HFFc6 (cell line): ENCODE measurements at places on chromosomes 3 and 15.

DNA sequence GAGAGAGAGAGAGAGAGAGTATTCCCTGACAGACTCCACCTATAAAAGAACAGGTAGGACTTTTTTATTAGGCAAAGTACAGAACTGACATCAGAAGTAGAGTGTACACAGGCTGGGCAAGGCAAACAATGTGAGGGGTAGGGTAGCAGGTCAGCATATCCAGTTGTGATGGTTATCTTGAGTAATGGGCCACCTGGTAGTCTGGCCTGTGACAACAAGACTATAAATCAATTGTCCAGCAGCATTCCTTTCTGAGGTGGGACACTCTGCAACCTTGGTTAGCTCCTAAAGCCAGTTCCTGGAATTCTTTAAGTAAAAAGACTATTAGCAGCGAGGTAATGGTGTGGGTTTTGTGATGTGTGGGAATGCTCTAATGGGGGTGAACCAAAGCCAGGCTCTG lies 14.9 kb upstream of the TMCC1 start:
- no peak for DNase-seq

- DNase-seq, result no peak
These were observed 71.1 kb upstream of the FLNB start for GRCh38 chr3:57937092-57937491.

GRCh38 chr3:149703466-149703865 lies 45.6 kb upstream of the WWTR1 start:
- no peak for DNase-seq

DNA sequence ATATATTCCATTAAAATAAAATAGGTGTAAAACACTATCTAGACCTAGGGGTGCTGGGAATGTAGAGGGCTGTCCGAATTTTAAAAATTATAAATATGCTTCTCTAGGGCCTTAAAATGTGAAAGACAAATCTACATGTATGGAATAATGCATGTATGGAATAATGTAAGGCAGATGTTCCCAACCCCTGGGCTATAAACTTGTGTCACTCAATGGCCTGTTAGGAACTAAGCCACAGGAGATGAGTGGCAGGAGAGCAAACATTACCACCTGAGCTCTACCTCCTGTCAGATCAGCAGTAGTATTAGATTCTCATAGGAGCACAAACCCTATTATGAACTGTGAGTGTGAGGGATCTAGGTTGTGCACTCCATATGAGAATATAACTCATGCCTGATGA lies 482.6 kb upstream of the TGFBR2 start:
- DNase-seq, result no peak

GRCh38 chr15:55282284-55282833 lies 7.3 kb downstream of the RAB27A start:
- peak; percentile 46 for DNase-seq

DNA sequence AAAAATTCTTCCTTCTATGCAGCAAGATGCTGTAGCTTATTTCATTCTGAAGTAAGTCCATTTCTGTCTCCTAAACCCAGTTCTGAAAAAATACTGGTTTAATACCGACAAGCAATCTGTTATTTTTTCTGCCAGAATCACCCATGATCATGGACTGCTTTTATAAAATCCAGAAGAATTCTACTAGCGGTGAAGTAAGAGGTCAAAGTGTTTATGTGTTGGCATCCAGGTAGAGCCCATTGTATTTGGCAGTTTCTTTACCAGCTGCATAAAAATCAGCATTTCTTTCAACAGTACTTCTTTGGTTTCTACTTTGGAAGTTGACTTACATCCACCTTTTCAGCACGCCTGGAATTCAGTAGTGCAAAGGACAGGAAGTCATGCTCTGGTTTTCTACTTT lies 484.8 kb downstream of the NAALADL2 start:
- DNase-seq, result no peak

- DNase-seq, result peak; percentile 98
These were observed 360.9 kb downstream of the ZNF385D start for GRCh38 chr3:21390136-21390535.

DNA sequence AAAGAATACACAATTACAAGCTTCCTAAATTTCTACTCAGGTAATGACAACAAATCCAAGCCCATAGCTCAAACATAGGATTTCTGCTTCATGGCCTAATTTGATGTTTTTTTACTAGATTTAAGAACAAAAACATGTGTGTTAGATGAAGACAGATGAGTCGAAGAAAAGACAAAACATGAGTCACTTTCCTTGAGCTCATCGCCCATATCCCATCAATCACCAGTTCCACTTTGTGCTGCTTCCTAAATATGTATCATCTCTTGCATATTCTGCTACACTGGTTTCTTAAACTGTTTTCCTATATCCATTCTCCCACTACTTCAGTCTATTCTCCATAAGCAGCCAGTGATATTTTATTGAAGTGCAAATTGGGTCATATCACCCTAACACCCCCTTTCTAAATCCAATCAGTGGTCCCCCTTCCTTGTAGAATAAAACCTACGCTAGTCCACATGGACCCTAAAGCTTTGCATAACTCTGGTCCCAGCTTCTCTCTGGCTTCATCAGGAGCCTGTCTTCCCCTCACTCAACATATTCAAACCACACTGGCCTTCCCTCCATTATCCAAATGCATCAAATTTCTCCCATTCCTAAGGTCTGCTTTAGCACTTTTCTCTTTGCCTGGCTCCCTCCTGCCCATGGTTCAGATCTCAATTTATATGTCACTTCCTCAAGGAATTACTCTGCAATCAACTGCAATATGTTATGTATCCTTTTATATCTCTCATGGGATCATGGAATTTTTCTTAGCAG lies 1033.9 kb downstream of the FHIT start:
- no peak for DNase-seq

GRCh38 chr15:89192136-89192535 lies 29.2 kb downstream of the RLBP1 start:
- DNase-seq, result peak; percentile 32

DNA sequence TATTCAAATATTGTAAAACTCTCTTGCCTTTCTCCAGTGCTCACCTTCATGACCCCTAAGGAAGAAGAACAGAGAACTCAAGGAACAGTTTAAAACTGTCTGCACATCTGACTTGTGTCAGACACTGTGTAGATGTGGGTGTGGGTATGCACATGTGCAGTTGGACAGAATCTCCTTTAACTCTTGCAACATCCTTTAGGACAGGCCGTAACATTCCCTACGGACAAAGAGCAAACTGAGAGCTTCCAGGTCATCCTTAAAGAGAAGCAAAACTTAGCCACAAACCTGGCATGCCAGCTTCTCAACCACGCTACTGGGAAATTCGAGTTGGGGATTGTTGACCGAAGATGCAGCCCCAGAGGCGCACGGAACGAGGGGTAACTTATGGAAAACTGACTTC lies 4.1 kb upstream of the SFMBT1 start:
- DNase-seq, result no peak

DNA sequence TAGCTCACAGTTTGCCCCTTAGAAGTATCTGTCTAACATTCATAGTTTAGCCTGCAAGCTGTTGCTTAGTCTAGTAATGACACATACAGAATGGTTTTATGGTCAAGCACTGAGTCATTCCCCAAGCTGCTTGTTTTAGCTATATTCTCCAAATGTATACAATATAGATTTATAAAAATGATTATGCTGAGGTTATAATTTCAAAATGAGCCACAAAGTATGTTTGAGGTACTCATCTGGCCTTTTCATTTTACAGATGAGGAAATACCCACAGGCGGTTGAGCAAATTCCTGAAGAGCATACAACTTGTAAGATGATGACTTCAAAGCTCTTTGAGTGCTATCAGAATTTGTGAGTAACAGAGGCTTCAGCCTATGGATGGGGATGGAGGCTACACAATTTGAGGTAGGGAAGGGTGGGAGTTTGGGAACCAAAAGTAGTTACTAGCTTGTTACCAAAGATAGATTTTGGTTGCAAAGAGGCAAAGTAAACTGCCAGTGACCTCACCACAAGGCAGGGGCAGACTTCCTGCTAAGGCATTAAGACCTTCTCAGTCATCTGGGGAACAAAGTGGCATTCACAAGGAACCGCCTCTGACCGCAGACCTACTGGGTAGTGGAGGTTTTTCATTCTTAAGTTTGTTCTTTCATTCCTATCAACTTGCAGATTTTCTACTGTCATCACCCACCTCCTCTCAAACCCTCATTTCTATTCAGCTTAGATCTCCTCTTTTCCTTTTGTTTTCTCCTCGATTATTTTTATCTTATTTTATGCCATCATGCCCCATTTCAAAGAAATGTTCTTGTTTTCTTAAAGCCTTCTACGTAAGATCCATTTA lies 257.2 kb upstream of the NECTIN3 start:
- peak; percentile 90 for DNase-seq

GRCh38 chr3:30438126-30438525 lies 168.3 kb upstream of the TGFBR2 start:
- no peak for DNase-seq

DNA sequence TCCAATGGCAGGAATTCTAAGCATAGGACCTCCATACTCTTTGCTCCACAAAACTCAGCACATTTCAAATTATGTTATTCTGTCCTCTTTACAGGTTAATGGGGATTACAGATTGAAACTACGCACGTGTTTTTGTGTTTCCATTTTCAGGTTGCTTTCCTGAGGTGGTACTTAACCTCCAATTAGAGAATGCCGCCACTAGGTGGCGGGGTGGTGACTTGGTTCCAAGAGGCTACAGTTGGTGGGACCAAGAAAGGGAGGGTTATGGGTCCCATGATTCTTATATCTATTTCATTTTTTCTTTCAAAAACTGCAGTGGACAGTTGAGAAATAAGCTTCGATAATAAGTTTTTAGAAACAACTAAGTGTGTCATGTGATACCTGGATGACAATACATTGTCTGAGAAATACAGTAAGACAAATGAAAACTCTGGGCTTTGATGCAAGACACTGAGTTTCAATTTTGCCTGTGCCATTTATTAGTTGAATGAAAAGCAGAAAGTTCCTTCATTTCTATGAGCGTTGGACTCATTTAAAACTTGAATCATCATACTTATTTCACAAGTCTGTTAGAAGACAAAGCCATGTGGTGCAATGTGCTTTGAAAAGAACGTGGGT lies 539.0 kb downstream of the FGF12 start:
- no peak for DNase-seq

GRCh38 chr3:24359102-24359501 lies 135.5 kb downstream of the THRB start:
- DNase-seq, result no peak

GRCh38 chr3:61573441-61573840 lies 12.1 kb downstream of the PTPRG start:
- no peak for DNase-seq

DNA sequence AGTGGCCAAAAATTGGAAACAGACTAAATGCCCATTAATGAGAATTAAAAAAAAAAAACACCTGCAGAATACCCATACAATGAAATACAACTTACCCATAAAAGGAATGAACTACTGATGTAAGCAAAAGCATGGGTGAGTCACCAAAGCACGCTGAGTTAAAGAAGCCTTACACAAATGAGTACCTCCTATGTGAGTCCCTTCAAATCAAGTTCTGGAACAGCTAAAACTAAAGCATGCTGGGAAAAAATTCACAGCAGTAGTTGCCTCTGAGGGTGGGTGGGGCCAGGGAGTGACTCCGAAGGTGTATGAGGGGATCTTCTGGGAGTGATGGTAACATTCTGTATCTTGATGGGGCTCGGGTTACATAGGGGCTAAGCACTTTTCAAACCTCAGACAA lies 11.4 kb downstream of the MYO5C start:
- peak; percentile 53 for DNase-seq

GRCh38 chr15:87628311-87628710 lies 628.2 kb downstream of the NTRK3 start:
- DNase-seq, result no peak

GRCh38 chr15:30872341-30872748 lies 31.4 kb upstream of the FAN1 start:
- DNase-seq, result no peak

DNA sequence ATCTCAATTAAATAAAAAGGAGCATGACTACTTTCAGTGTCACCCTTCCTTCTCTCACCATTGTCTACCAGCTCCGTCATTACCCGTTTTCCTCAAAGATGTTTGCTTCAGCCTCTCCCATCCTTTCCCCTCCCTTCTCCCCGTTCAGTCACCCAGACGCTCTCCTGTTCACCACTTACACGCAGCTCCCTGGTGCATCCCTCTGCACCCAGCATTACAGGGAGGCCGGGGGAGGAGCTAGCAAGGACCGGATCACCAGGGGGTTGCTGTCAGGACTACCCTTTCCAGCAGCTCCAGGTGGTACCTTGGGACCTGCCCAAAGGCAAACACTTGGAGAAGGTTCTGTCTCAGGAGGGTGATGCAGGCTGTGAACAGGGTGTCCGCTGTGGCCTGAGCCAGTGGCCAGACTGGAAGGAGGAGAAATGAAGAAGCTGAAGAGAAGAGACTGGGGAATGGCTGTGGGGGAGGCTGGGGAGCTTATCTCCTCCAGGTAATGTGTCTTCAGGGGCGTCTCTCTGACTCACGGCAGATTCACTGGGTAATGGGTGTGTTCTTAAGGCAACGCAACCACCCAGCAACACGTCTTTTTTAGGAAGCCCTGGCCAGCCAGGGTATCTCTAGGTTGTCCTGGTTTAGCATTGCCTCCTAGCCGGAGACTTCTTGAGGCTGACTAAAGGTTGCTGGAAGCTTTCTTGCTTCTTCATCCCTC lies 21.8 kb upstream of the BDH1 start:
- DNase-seq, result no peak

GRCh38 chr3:189820365-189820720 lies 189.2 kb downstream of the TP63 start:
- no peak for DNase-seq

DNA sequence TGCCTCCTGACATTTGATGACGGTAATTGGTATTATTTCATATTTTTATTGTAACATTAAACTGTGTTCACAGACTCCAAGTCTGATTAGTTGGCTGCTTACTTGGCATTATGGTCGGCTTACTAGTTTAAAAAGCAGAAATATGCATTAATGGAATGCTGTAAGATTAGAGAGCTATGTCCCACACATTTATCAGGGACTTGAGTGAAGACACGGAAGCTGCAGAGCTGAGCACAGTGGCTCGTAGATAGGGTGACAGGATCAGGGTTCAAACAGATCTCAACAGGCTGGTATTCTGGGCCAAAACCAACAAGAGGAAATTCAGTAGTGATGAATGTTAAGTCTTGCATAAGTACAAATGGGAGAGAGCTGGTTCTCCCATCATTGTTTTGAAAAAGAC lies 113.8 kb downstream of the ADAMTSL3 start:
- no peak for DNase-seq

GRCh38 chr3:169295126-169295525 lies 368.4 kb downstream of the MECOM start:
- no peak for DNase-seq

- no peak for DNase-seq
These were observed 52.5 kb downstream of the EOMES start for GRCh38 chr3:27669591-27669990.

DNA sequence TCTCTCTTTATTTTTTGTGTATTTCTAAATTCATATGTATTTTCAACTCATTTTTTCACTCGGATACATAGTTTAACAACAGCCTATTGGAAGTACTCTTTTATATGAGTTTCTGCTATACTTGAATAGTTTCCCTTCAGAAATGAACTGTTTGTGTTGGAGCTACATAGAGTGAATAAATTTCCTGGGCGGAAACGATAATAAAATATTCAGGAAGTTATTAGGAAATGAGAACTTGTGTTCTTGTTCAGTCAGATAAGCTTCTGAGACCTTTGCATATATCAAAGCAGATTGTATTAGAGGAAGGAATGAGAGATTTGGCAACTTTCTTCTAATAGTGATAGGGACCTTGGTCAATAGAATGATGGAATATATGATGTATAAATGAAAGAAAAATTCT lies 27.3 kb downstream of the NEO1 start:
- no peak for DNase-seq

- no peak for DNase-seq
These were observed 496.1 kb downstream of the SHQ1 start for GRCh38 chr3:72352176-72352575.

- DNase-seq, result no peak
These were observed 64.0 kb downstream of the ST6GAL1 start for GRCh38 chr3:186994000-186994955.

- peak; percentile 86 for DNase-seq
These were observed 1.6 kb downstream of the NXPE3 start for GRCh38 chr3:101780661-101781060.
